ENCODE measurements at places on chromosomes 5 and 9.

- DNase-seq = peak; percentile 54
Measured at GRCh38 chr5:168364750-168365550, 73.5 kb downstream of the WWC1 start.

DNA sequence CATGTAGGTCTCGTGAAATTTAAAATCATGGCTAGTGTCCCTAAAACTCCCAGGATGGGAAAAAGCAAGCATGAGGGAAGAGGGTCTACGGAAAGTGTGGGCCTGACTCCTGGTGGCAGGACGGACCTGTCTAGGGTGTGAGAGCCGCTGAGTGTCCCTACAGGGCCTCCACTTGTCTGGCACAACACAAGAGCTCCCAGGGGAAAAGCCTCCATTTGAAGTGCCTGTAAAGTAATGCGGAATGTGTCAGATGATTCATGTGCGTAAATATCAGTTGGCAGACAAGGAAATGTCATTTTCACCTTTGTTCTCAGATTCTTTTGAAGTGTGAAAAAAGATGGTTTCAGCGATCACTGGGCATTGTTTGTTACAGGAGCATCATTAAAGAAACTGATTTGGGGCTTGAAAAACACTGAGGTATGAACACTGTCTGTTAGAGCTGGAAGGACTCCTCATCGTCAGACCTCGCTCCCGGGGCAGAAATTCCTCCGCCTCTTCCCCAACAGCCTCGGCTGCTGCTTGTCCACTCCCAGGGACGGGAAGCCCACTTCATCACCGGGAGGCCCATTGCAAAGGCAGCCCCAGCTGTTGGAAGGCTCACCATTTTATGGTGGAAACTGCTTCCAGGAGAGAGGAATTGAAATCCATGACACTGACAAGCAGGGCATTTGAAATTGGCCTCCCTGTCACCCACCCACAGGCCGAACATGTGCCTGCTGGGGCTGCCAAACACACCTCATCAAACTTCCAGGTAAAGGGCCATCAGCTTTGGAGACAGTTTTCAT lies 240.8 kb downstream of the FSTL4 start:
- DNase-seq = no peak

DNA sequence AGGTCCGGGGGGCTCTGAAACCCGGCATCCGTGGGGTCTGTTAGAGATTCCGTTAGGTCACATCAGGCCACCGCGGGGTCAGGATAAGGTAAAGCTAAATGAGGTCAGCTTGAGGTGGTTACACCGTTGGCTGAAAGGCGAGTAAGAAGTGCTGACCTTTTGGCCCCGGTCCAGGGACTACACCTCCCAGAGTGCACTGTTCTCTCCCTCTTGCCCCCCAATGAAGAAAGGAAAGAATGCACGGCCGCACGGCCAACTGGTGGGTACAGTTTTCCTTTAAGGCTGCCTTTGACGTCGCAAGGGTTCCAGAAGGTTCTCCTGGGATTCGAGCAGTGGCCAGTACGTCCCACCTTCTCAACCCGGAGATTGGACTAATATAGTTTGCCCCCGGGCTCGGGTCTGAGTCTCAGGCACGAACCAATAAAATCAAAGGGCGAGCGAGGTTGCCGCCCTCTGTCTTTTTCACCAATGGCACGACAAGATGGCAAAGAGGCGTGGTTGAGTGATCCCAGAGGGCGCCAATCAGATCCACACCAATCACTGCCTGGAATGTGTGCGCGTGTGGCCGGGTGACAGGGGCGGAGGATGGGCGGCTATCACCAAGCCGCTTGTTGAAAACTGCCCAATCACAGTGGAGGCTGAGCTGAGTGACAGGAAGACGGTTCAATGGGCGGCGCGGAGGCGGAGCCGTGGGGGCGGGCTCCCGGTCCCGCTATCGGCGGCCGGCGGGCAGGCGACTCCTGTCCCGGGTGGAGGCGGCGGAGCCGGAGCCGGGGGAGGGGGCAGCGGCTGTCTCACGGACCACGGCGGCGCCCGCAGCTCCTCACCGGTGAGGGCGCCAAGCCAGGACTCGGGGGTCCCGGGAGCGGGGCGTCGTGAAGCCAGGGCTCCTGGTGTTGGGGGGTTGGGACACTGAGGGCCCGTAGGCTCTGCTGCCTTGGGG lies at the start of gene DNAJB5:
Gene DNAJB5 (plus strand): TSS at position 743 of the 943 bp plus-strand sequence. CDS start 886 bp downstream, outside the sequence.
- peak; percentile 100 for DNase-seq

DNA sequence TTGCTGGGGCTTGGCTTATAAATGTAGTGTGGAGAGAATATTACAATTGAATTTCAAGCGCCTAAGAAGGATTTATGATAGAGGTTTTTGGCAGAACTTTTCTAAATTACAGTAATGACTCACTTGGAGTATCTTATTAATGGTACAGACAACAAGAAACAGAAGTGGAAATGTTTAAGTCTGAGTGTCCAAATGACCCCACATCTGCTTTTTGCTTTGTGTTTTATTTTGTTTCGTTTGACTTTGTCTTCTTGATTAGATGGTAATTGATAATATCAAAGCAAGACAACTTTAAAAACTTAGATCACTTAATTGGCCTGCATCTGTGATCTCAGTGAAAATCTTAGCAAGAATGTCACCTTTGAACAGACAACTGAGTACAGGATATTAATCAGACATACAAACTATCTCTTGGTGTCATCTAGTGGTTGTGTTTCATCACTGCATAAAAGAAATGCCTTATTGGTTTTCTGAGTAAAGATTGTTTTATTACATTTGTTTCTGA lies 577.4 kb downstream of the ISL1 start:
- peak; percentile 0 for DNase-seq

- peak; percentile 39 for DNase-seq
Measured at GRCh38 chr5:150672237-150672883, 11.3 kb downstream of the MYOZ3 start.

- DNase-seq = no peak
Measured at GRCh38 chr9:20479419-20480155, 142.7 kb downstream of the MLLT3 start.

DNA sequence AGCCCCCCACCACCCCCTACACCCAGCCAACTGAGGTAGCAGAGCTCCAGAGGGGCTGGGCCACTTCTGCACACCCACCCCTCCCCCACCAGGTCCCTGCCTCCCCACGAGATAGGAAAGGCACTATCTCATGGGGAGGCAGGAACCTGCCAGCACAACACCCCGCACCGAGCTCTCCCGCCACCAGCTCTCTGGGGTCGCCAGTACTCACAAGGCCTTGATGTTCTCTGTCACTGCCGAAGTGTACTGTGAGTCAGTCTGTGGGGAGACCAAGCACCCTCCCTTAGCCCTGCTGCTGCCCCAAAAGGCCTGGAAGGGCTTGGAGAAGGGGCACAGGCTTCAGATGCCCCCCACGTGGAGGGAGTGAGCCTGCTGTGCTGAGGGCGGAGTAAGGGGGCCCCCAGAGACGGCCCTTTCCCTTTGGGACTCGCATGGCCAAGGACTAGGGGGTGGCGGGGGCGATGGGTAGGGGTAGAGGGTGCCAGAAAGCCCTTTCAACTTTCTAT lies 5.9 kb downstream of the MGAT4B start:
- DNase-seq = no peak

DNA sequence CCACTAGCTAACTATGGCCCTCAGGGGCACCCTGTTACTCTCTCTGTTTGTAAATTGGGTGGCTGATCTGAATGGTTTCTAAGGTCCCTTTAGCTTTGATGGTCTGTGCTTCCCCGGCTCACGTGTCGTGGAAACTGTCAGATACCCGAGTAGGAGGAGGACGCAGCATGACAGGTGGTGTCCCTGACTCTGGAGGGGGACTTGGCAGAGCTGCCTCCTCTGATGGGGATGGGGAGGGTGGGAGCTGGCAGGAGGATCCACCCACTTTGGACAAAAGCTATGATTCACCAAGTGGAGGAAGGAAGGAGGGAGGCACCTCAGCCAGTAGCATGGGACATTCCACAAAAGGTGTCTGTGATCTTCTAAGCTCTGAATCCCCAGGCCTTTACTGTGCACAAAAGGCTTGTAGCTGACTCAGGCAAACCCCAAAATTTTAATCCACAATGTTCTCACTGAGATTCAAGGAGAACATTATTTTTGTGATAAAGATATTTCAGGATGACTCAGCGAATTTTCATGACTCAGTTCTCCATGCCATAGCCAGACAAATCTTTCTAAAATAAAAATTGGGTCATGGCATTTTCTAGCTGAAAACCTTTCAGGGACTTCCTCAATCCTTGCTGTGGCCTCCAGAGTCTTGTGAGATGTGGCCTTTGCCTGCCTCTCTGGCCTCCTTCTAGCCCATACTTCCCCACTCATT lies 131.0 kb upstream of the BRINP1 start:
- no peak for DNase-seq

DNA sequence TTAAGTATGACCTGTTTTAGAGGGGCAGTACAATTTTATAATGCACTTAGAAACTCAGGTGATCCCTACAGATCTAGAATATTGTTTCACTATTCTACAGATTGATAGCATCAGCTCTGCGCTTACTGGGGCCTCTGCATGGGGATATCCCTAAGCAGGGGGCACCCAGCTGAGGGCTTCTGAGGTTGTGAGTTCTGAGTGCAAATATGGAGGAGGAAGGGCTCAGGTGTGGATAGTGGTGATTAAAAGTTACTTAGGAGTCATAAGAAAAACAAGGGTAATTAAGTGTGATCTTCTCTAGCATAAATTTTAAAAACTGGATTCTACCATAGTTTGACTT lies 274.4 kb downstream of the EFNA5 start:
- DNase-seq = no peak

- DNase-seq = no peak
Measured at GRCh38 chr9:131625790-131626670, 80.7 kb downstream of the PRRT1B start.

DNA sequence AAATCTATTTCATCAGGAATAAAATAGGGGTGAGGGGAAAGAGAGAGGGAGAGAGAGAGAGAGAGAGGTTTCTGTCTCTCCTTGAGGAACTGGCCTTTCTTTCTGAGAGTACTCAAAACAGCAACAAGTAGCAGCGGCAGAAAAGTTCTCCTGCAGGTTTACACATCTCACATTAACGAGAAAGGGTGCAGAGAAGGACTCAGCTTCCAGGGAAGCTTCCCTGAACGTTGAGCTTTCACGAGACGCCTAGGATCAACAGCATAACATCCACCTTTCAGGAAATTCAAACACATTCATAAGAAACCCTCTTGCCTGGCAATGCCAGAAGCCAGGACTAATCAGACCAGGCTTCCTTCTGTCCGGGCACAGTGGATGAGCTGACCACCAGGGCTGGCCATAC lies 162.9 kb downstream of the ZDHHC21 start:
- no peak for DNase-seq

DNA sequence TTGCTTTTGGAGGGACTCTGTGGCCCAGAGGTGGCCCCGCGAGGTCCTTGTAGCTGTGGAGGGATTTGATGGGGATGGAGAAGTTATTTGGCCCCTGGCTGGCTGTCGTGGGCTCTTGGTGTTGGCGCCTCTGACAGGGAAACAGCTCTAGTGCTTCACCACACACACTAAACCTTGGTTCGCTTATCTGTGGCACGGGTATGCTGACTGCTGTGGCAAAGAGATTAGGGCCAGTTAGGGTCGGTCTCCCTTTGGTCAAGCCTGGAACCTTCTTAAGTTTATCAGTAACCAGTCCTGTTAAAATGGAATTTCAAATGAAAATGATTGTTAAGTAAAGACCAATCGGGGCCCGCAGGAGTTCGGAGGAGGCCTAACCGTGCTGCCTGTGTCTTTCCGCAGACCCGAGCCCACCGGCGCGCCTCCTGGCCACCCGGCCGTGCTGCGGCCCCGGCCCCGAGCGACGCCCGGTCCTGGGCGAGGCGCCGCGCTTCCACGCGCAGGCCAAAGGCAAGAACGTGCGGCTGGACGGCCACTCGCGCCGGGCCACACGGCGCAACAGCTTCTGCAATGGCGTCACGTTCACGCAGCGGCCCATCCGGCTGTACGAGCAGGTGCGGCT lies 28.4 kb downstream of the NEURL1B start:
- DNase-seq = no peak

GRCh38 chr5:64594025-64594424 lies 88.2 kb downstream of the RGS7BP start:
- no peak for DNase-seq

- DNase-seq = peak; percentile 89
Measured at GRCh38 chr9:134407121-134407779, 81.0 kb downstream of the RXRA start.

DNA sequence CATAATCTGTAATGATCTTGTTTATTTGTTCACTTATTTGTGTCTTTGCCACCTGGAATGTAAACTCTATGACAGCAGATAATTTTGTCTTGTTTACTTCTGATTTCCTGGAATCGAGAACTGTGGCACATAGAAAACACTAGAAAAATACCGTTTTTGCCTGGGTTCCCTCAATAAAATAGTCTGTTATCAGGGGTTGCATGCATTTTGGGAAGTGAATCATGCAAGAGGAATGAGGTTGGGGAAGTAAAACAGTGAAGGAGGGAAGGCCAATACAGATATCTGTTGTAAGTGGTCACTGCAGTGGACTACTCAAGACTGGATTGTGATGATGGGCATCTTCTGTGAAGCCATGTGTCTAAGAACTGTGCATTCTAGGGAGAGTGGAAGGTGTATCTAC lies 45.2 kb upstream of the IL6ST start:
- peak; percentile 70 for DNase-seq

DNA sequence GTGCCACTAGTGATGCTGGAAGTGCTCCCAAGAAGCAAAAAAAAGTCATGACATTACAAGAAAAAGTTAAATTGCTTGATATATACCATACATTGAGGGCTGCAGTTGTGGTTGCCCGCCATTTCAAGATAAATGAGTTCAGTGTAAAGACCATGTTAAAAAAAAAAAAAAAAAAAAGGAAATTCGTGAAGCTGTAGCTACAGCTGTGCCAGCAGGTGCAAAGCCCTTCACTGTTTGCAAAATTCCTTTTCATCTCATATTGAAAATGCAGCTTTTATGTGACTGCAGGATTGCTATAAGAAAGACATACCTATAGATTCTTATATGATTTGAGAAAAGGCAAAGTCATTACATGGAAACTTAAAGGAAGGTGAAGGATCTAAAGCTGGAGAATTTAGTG lies 179.6 kb upstream of the POU5F2 start:
- DNase-seq = no peak

- DNase-seq = no peak
Measured at GRCh38 chr9:100090880-100091279, 7.9 kb downstream of the ERP44 start.

DNA sequence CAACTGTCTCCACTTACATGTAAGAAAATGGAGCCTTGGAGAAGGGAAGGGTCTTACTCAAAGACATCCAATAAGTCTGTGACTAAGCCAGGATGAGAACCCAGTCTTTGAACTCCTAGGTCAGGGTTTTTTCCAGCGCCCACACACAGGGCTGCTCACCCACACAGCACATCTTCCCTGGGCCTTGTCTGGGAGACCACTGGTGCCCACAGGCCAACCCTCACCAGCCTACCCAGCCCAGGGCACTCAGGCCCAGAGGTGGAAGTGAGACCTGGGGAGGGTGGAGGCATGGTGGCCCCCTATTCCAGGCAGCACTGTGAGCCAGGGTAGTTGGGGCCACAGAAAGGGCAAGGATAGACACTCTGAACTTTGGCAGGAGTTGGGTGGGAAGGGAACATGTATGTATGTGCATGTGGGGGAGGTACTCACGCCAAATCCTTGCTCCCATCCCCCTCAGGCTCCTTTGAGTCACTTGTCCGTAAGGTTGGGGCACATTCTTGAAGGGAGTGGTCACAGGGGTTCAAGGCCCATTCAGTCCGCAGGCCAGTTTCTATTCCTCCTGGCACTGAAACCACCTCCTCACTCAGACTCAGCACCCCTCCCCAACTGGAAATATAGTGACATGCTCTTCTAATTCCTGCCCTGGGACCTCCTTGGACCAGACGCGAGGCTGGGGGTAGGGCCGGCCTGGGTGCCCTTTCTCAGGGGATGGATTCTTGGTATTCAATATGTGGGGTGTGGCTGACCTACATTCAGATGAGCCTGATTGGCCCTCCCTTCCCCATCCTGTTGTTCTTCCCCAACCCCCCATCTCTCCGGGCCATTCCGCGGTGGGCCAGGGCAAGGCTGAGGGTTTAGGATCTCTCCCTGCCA lies 2.9 kb upstream of the SLC4A9 start:
- no peak for DNase-seq
